ENCODE measurements at places on chromosomes 4 and X.

- peak; percentile 58 for DNase-seq
Observed at GRCh38 chr4:159401791-159402380, 299.0 kb downstream of the RAPGEF2 start.

DNA sequence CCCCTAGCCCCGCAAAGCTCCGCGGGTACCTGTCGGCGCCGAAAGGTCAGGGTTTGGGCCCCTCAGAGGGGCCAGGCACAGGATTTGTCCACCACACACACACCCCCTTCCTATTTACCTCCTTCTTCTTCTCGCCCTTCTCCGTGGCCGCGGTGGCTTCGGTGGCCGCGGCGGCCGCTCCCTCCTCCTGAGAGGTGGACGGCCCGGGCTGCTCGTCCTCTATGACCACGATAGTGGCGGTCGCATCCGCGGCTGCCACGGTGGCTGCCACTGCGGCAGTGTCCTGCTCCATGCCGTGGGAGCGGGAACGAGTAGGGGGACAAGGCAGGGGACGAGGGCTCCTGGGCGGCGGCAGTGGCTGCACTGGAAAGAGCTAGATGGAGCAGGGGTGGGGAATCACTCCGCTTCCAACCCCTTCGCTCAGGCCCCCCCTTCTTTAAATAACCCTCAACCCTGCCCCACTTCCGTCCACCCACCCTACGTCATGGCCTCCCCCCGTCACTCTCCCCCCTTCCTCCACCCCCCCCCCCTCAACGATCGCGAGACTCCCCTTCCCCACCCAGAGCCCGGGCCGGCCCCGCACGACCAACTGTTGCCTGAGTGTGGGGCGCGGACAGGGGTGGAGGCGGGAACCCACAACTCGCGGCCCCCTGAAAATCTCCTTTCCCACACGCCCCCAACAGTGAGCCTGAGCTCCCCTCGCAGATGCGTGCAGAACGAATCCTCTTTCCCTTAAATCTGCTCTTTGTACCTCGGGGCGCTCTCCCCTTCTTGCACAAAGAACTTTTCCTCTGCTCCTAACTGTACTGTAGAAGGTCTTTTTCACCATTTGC is at the start of gene SMARCA1:
TSS of gene SMARCA1 (minus strand) at position 412 of the 833 bp plus-strand sequence. CDS start at position 292, 120 bp downstream.
- DNase-seq, result peak; percentile 78

DNA sequence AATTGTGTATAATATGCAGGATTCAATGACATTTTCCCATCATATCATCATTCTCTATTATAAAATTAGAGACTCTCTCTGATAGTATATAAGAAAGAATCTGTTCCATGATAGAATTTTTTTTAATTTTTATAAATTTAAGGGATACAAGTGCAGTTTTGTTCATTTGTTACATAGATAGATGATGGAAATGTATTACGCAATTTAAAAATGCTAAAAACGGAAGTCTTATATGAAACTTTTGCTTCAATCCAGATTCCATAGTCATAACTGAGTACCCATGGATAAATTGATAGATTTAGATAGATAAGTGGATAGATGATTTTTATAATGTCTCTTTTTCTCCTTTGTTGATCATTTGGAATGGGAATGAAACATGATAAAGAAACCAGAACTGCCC is 24.9 kb upstream of the MAGEB2 start:
- no peak for DNase-seq

DNA sequence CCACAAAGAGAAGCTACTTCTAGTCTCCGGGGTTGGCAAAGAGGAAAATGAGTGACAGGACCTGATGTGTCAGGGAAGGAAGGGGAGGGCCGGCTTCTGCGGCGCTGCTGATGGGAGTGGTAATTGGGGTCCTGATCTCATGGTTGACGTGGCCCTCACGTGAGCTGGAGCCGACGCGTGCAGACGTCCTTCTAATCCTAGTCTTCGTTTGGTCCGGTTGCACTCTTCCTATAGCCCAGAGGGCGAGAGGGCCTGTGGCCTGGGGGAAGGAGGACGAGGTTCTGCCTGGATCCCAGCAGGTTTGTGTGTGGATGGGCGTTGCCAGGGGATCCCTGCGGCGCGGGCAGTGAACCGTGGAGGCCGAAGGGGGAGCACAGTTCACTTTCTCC is at the start of gene ARMCX1:
TSS of gene ARMCX1 (plus strand) at position 186 of the 389 bp plus-strand sequence. CDS start 2,384 bp downstream, outside the sequence.
- DNase-seq, result peak; percentile 78

GRCh38 chrX:7109838-7110793 is 37.4 kb upstream of the STS start:
- DNase-seq, result no peak

- DNase-seq, result no peak
Observed at GRCh38 chr4:100826067-100826466, 308.2 kb upstream of the EMCN start.

DNA sequence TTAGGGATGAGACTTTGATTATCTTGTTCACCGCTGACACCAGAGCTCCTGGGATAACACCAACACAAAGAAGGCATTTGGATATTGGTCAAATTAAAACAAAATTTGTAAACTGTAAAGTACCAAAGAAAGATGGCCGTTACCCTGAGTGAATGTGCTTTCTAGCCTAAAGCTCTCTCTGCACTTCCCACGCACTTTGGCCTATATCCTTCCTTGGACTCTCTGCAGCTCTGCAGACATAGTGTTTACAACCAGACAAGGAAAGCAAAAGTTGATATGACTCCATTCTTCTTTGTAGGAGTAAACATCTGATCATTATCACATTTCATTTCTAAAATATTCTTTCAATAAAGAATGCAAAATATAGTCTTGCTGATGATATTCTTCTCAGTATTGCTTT is 44.8 kb upstream of the PITX2 start:
- DNase-seq, result no peak

DNA sequence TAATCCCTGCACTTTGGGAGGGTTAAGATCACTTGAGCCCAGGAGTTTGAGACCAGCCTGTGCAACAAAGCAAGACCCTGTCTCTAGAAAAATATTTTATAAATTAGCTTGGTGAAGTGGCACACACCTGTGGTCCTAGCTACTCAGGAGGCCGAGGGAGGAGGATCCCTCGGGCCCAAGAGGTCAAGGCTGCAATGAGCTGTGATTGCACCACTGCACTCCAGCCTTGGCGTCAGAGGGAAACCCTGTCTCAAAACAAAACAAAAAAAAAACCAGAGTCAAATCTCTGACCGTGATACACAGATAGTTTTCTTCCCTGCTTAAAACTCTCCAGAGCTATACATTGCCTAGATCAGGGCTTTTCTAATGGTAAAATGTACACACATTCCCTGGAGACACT is 53.5 kb downstream of the CHST7 start:
- DNase-seq, result no peak

GRCh38 chrX:12210971-12211370 is 72.7 kb downstream of the FRMPD4 start:
- no peak for DNase-seq

- peak; percentile 58 for DNase-seq
Observed at GRCh38 chr4:121070696-121071639, 1.4 kb downstream of the NDNF start.

DNA sequence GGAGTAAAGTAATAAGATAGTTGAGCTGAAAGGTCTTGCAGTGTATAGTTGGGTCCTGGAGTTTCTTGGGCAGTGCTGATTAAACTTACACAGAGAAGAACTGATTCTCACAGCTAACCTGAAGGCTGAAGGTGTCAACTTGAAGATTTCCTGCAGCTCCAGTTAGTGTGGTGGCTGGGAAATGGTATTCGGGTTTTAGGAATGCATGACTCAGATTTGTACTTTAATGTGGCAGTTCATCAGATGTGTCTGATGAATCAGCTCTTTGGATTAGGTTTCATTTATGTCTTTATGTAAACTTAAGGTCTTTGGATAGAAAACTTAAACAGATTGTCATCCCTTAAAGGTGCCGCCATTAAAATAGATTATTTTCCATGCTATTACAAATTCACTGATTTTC is 200.0 kb downstream of the IL1RAPL1 start:
- peak; percentile 15 for DNase-seq

DNA sequence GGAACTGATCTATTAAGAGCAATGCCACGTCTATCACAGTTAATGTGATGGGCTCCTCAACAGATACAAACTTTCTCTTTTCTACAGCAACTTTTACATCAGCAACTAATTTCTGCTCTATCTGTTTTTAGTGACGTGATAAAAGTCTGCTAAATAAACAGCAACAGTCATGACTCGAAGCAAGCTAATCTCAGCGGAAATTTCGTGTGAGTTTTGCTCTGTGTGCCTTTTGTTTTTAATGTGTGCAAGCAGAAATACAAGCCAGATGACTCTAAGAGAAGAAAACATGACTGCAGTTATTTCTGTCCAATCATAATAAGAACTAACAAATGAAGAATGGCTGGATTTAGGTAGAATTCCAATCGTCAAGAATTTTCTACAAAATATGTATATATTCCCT is 214.3 kb downstream of the LDB2 start:
- no peak for DNase-seq

DNA sequence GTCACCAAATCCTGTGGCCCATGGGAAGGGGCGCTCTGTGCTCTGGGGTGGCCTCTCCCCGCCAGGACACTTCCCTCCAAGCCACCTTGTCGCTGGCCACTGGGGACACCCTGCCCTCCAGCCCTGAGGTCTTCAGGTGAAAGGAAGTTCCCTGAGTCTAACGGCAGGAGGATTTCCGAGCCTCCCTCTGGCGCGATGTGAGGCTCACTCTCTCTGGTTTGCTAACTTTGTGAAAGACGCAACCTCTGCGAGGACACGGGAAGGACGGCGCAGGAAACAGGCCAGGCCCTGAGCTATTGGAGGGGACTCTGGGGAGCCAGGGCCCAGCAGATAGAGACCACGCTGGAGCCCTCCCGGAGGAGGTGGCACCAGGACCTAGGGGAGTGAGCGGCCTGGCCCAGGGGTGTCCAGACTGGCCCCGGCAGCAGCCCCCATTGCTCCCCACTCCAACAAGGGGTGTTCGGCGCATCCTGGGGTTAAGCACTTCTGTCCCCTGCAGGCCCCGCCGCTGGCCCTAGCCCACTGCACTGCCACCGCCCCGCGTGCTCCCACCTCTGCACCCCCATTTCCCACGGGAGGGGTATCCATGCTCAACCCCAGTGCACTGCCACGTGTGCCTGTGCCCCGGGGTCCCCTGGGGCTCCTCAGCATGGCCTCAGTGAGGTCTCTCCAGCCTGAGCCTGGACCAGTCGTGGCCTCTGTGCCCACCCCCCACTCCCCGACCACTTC is 72.2 kb upstream of the MXD4 start:
- no peak for DNase-seq

- no peak for DNase-seq
Observed at GRCh38 chr4:56871371-56871866, 36.3 kb upstream of the REST start.

DNA sequence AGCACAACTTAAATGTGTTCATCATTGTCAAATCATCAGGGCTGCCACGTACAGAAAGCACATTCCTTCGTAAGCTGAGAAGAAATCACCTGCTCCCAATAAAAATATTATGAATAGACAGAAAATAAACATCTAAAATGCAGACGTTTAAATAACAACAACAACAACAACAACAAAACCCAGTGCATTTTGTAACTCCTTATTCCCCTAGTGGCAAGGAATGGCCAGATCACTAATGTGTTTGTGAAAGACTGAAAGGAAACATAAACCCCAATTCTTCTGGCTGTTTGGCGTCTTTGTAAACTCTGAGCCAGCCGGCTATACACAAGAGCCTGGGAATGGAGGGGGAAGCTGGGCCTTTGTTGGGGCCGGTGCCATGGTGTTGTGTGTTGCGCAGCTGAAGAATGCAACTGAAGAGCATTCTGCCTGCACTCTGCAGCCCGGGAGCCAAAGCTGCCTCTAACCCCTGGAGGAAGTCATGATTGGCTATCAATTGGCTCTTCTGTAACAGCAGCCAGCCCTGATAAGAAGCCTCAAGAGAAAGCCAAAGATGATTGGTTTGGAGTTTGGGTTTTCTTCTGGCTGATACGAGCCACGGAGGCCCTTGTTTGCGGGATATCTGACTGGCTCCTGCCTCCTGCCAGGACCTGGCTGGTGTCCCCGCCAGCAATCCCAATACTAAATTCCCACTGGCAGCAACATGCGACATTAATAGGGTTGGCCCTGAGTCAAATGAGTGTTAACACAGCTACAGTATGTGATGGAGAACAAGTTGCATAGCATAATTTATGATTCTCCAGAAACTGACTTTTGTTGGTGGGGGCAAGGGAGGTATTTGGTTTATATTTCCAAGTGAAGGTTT is 89.7 kb upstream of the TFDP3 start:
- peak; percentile 49 for DNase-seq

DNA sequence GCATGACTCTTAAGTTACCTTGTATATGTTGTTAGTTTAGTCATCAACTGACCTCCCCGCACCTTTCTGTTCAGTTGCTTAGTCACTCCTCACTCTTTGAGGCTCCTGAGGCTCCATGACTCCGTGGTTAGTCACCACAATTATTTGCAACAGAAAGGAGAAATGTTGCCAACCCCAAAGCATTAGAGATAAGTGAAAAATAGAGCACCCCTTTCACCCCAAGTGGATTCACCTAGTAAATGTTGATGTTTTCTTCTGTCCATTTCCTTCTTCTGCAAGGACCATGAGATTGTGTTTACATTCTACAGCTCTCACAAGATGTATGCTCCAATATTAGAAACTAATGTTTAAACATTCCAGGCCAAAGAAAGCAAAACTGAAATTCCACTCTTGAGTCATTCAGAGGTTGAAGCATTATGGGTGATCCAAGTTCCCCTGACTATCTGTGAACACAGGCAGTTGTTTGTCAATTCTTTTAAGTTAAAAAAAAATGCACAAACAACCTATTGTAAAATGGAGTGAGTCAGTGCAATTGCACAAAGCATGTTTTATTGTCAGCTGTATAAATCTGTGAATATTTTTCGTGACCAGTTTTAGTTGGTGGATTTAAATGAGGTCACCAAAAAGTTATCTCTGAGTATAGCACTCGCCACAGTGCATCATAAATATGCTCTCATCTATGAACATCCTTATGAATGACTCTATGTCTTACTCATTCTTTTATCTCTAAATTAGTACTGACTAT is 552.4 kb upstream of the MAGEB2 start:
- peak; percentile 68 for DNase-seq

DNA sequence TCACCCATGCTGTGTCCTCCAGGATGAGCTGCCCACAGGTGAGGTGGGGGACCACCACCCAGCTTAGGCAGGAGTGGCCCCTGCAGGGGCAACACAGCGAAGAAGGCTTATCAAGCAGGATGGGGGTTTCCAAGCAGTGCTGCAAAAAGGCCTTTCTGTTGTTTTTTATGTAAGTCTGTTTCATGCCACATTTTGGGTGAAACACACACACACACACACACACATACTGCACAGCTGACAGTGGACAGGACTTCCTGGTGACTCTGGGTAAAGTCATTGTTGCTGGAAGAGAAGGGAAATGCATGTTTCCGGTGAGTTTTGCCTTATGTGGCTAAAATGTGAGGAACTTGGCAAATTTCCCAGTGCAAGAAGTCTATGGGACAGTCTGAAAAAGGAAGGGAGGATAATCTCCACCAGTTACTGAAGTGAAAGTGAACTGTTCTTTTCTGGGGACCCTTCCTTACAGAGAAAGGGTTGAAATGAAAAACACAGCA is 119.2 kb downstream of the IRF2 start:
- peak; percentile 57 for DNase-seq

- no peak for DNase-seq
Observed at GRCh38 chr4:100106982-100107381, 83.3 kb downstream of the DDIT4L start.

DNA sequence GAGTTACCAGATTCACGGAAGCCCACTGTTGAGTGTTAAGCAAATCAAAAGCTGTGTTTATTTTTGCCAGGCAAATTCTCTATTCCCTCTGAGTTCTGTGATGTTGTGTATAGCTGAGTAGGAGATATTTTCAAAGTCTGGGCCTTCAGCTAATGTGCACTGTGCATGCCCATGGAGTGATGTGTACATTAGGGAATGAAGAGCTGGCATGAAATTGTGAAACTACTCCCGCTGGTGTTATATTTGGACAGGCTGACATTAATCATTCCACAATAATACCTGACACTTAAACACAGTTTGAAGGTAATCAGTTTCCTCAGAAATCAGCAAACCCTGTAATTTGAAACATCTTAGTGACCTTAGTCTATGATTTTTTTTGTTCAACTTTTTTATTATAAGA is 88.1 kb upstream of the MBNL3 start:
- DNase-seq, result no peak
